ENCODE measurements at places on chromosomes 4 and X.

GRCh38 chr4:3366893-3367775 is 74.3 kb downstream of the RGS12 start:
- DNase-seq: no peak

DNA sequence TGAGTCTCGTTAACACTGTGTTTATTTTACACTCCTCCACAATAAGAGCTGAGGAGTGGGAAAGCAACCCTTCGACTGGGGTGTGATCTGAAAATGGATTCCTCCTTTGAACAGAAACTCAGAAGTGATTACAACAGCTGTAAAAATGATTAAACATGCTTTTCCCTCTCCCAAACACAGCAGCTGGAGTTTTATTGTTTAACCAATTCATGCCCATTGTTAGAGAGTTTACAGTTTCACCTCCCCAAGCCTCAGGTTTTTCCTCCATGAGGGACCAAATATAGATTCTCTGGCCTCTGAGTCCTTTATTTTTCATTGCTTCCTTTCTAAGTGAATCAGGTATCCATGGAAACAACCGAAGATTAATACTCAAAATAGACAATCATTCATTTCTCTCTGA is 263.0 kb upstream of the TAPT1 start:
- DNase-seq: no peak

DNA sequence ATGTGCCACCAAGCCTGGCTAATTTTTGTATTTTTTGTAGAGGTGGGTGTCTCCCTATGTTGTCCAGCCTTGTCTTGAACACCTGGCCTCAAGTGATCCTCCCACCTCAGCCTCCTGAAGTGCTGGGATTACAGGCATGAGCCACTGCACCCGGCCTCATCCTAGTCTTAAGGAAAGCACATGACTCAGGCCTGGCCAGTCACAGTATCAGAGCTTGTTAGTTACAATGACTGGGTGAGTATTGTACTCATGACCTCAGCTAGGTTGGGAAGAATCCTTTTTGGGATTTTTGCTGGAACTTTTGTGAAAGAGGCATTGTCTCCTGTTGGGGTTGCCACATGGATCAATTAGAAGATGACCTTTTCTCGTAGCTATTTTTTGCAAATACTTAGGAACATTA is 292.8 kb downstream of the RAPGEF2 start:
- no peak for DNase-seq

DNA sequence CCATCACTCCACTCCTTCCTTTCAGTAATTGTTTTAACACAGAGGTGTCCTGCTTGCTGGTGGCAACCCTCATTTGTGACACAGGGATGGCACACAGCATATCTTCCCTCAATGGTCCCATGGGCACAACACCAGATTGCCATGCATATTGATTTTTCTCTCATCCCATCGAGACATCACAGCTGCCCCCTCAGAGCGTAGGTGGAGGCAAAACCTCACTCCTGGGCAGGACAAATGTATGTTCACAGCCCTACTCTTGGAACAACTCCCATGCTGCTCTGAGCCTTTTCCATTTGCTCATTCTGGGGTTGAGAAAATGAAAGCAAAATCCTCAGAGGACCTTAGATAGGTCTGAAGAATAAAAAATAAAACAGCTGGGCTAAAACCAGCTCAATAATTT is 172.2 kb downstream of the GABRB1 start:
- DNase-seq: no peak

GRCh38 chr4:47193179-47193578 is 161.8 kb downstream of the GABRB1 start:
- DNase-seq: no peak

DNA sequence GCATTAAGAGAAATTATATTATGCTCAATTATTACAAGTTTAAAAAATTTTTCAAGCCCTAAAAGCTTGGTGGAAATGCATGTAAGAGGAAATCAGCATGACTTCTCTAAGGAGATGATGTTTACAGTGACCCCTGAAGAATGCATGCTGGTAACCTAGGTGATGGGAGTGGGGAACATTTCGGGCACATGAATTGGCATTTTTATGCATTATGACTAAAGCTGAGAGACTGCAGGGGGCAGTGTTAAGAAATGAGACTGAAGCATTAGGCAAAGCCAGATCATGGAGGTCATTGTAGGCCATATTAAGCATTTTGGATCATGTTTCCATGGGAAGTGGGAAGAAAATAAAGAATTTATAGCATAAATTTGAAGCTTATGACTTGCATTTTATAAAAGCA is 421.3 kb downstream of the FAT4 start:
- DNase-seq: no peak

DNA sequence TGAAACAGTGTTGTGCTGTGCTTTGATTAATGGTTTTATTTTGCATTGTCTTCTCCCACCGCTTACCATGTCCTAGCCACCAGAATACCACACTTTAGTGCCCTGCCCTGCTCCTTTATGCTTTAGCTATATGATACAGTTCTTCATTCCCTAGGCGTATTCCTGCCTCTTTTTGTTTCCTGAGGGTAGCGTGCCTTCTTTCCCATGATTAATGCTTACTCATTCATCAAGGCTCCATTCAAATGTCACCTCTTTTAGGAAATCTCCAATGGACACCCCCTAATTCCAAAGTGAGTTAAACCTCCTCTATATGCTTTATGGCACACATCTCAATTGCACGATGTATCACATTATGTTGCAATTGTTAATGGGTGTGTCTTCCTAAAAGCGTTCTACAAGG is 46.3 kb downstream of the SPANXD start:
- DNase-seq: no peak

DNA sequence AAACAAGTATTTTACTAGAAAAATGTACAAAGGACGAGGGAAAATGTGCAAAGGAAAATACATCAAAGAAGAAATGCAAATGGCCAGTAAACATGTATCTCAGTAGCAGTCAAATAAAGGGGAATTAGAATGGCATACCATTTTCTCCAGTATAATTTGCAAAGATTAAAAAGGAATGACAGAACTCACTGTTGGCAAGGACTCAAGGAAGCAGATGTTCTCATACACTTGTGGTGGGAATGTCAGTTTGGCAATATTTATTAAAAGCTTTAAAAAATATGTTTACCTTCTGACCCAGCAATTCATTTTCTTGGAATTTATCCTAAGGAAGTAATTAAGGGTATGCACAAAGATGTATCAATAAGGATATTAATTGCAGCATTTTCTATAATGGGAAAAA is 7.6 kb downstream of the CLCN5 start:
- DNase-seq: no peak

- DNase-seq: no peak
Observed at GRCh38 chrX:150460063-150460462, 96.9 kb downstream of the MAMLD1 start.

DNA sequence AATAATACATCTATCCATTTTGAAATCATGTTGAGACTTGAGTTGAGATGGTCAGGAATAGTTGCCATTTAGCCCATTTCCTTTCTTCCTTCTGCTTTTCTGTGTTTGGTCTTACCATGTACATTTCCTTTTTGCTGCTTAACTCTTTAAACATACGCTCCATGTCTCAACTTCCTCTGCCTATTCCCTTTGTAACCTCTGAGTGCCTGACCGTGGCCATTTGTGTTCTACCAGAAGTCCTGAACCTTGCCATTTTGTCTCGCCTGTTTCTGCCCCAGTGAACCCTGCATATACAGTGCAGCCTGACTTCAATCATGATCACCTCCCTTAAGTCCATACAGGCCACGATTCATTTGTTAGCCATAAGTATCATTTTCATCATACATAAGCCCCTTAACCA is 169.0 kb downstream of the RAPGEF2 start:
- DNase-seq: no peak

- no peak for DNase-seq
Observed at GRCh38 chrX:149037281-149037870, 467.7 kb downstream of the IDS start.

Measured in fibroblast of skin of left biceps (primary cell).